Stimulated activated CD4-positive, alpha-beta T cell treated with anti-CD3 and anti-CD28 coated beads, Interleukin-1b, Interleukin-23, amount 100 ng/mL, for 1 hour (primary cell): ENCODE measurements at places on chromosomes 11 and 22.
A peak's percentile ranks its signal among the peaks of the same experiment; 100 is the strongest.

DNA sequence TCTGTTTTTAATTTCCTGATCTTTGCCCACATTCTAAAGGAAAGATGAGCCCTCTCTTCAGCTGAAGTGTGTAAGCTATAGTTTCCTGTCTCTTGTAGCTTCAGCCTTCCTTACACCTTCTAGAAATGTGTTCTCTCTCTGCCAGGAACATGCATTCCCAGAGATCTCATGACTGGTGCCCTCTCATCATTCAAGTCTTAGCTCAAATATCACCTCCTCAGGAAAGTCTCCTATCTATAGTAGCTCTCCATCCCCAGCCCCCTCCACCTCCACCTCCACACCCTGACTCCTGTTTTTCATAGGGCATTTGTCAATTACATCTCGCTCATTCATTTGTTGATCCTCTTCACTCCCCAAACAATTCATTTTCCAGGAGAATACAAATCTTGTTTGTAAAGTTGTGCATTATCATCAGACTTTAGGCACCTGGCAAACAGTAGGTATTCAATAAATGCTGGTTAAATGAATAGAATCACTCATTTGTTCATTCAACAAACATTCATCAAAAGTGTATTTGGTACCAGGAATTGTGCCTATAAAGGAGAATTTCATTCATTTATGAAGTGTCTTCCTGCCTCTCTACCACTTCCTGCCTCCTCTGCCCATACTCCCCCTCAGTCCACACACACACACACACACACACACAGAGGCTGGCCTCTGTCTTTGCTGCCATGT lies 160.3 kb downstream of the BBOX1 start:
- no peak for DNase-seq

GRCh38 chr11:75429902-75430713 lies 2.9 kb downstream of the KLHL35 start:
- DNase-seq = no peak

- no peak for DNase-seq
Measured at GRCh38 chr11:61309739-61310138, 14.6 kb upstream of the VWCE start.

DNA sequence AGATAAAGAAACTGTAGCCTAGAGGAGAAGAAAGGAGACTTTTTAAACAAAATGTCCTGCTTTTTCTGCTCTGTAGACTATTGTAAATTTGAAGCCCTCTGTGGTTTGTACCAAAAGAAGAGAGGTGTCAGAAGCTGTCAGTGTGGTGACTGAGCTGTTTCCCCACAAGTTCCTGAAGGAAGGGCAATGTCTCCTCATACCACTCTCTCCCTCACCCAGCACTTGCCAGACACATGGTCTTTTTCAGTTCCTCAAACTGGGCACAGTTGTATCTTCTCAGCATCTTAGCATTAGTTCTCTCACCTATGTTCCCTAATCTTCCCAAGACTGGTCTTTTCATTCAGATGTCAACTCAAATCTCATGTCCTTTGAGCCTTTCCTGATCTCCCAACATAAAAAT lies 4.3 kb downstream of the BCO2 start:
- DNase-seq = no peak

GRCh38 chr11:109062871-109063270 lies 359.1 kb upstream of the C11orf87 start:
- no peak for DNase-seq

DNA sequence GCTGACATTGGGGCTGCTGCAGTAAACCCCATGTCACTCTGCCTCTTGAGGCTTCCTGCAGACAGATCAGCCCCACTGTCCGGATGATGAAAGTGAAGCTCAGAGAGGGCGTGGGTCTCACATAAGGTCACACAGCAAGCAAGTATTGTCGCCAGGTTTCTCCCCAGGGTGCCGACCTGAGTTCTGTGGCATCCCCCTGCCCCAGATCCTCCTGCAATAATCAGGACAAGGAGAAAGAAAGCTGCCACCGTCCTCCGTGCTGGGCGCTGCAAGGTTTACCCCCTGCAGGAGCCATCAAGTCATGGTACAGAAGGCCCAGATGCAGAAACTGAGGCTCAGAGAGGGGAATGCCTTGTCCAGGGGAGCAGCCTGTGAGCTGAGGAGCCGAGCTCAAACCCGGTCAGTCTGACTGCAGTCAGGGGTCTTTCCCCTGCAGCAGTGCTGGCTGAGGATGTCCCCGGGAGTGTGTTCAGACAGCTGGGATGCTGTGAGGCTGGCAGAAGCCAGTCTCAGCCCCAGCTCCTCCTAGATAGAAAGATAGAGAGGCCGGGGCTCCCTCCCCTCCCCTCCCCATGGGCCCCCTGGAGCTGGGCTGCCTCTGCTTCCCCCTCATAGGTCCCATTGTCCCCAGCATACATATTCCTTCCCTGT lies 13.2 kb downstream of the EMID1 start:
- no peak for DNase-seq

DNA sequence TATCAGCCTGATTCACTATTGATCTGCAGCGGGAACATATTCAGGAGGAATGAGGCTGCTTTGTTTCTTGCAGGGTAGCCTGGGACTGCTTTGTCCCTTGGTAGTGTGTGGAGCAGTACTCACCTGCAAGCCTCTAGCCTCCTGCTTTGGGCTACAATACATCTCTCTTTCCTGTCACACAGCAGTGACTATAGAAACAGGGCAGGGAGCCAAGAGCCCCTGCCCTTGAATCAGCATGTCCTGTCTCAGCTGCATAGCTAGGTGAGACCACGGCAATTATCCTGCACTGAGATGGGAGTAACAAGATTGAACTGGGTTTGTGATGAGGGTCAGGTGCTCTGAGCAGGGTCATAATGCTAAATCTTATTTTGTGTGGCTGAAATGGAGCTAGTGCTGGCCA lies 191.9 kb downstream of the NELL1 start:
- no peak for DNase-seq

DNA sequence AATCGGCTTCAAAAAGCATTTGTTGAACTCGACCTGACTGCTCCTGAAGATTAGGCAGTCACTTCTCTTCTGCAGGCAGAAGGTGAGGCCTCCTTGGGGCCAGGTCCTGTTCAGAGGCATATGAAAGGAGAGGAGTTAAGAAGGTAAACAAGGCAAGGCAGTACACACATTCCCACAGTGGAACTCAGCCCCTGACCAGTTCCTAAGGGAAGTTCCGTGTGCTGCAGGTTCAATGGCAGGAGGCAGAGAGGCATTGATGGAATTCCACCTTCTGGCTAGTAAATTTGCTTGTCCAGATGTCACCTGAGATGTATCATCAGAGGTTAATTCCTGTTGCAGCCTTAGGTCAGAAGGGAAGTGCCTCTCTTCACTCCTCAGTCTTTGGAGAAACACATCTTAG lies 337.0 kb upstream of the MTNR1B start:
- no peak for DNase-seq

DNA sequence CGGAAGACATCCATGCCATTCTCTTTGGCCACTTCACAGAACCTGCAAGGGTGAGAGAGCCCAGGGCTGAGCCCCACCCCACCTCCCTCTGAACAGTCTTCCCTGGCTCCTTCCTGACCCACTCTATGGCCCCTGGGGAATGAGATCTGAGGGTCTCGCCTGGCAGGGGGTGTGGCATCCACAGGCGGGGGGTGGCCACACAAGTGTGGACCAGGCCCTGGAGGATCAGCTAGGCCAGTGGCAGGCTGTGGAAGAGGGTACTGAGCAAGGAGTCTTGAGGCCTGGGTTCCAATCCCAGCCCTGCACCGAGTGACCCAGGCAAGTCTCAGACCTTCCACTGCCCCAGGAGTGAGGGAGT lies 5.6 kb upstream of the LRFN4 start:
- DNase-seq = no peak

DNA sequence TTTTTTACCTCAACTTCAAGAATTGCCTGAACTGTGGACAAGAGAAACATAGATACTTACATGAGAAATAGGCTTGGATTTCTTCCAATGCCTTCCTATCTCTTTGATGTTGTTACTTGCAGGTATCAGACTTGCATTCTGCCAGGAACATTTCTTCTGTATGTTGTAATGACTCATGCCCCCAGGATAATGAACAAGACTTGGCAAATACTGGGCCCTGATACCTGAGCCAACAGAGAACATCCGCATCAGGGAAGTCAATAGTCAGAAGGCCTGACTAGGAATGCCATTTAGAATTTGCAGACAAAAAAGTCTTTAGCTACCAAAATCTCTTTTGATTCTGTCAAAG lies 273.7 kb upstream of the KIRREL3 start:
- DNase-seq = no peak

DNA sequence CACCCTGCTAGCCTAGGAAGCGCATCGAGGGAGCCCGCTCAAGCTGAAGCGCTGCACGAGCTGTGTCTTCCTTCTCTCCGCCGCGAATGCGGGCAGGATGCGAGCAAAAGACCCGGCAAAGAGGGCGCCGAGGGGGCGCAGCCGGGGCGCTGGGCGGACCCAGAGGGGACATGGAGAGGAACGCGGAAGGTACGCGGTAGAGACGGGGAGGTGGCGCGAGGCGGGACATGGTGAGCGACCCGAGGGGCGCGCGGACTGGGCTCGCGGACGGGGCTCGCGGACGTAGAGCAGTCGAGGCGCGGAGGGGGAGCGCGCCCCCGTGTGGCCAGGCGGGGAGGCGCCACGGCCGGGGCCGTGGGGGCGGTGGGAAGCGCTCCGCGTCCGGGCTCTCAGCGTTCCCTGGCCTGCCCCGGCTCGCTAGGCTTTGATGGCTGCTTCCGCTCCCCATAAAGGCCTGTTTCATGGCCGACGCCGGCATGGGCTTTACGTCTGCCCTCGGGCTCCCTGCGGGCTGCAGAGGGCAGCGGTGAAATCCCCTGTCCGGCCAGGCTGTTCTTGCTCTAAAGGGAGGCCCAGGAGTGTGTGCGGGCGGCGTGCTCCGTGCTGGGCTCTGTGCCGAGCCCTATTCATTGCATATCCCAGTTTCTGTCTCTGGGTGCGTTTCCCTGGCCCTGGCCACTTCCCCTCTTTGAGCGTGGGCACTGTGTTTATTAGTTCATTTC lies 31.2 kb upstream of the TRIM29 start:
- DNase-seq = peak; percentile 36

- no peak for DNase-seq
Measured at GRCh38 chr22:35434061-35434710, 34.2 kb downstream of the MCM5 start.

DNA sequence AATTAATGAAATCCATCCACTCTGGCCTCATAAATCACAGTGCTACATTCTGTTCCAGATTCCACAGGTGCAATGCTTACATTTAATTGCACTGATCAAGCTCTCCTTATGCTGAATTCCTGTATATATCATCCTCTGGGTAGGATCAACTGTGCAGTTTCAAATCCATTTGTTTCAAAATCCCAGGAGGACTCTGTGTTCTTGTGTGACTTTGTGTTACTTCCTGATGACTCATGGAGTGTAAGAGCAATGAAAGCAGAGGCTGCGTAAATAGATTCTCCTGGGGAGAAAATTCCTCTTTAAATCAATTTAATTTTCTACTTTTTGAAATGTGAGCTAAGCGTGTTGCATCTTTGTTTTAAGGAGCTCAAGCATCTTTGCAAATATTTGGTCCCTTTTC lies 752.7 kb downstream of the METTL15 start:
- no peak for DNase-seq

GRCh38 chr22:17890245-17890671 lies 116.0 kb upstream of the BID start:
- DNase-seq = no peak

- no peak for DNase-seq
Measured at GRCh38 chr22:16827506-16827905, 2.3 kb upstream of the XKR3 start.

GRCh38 chr11:1290052-1291040 lies 19.1 kb downstream of the TOLLIP start:
- DNase-seq = no peak

DNA sequence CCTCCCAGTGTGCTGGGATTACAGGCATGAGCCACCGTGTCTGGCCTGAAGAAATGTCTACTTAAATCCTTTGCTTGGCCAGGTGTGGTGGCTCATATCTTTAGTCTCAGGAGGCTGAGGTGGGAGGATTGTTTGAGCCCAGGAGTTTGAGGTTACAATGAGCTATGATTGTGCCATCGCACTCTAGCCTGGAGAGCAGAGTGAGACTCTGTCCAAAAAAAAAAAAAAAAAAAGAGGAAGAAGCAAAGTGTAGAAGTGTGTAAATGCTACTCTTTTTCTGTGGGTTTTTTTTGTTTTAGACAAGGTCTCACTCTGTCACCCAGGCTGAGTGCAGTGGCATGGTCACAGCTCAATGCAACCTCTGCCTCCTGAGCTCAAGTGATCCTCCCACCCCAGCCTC lies 6.4 kb upstream of the ATG16L2 start:
- no peak for DNase-seq

- no peak for DNase-seq
Measured at GRCh38 chr11:104700609-104701008, 197.7 kb downstream of the CASP12 start.

DNA sequence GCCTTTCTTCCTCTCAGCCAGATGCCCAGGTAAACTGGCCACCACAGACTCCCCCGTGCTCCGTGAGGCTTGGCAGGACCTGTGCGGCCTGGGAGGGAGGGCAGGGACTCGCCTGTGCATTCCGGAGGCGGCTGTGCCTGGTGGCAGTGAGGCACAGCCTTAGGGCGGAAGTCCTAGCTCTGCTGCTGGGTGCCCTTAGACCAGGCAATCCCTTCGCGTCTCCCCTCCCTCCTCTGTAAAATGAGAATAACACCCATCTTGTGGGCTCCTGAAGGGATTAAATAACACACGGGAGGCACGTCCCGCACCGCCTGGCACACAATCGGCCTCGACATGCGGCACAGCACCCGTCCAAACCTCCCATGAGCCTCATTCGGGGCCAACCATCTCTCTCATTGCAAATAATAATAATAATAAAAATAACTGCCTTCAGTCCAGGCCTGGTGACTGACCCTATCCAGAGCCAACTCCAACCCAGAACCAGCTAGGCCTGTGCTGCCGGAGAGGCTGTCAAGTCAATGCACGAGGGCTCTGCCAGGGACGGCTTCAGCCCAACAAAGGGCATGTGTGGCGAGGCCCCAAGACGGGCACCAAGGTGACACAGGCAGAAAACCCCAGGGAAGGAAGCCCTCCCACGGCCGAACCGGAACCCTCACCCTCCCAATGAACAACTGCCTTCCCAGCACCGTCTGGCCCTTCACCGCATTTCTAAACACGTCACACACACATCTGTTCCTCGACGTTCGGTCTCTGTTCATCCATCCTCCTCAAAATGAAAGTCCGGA lies 8.2 kb downstream of the LTO1 start:
- no peak for DNase-seq

- no peak for DNase-seq
Measured at GRCh38 chr11:65213322-65214211, 31.8 kb downstream of the CAPN1 start.

GRCh38 chr11:94183886-94184264 lies 55.2 kb downstream of the PANX1 start:
- no peak for DNase-seq

DNA sequence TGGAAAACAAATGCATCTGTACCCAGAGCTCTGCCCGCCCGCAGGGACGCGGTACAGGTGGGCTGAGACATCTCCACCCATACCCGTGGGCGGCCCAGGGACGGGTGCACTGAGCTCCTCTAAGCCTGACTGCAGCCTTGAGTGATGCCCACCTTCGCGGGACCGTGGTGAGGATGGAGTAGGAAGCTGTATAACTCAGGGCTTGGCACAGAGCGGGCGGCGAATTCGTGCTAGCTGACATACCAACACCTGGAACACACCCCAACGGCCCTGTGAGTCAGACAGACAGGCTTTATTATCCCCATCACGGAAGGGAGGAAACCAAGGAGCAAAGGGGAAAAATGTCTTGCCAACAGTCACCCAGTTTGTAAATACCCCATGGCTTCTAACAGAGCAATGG lies 61.9 kb downstream of the SMCO4 start:
- DNase-seq = no peak

GRCh38 chr11:23041001-23041503 lies 180.8 kb upstream of the CCDC179 start:
- DNase-seq = no peak
